ENCODE measurements at places on chromosomes 2 and 18.

- DNase-seq: no peak
Observed at GRCh38 chr2:195590861-195591205, 66.2 kb upstream of the SLC39A10 start.

- no peak for DNase-seq
Observed at GRCh38 chr2:77518311-77518710, 3.9 kb downstream of the LRRTM4 start.

DNA sequence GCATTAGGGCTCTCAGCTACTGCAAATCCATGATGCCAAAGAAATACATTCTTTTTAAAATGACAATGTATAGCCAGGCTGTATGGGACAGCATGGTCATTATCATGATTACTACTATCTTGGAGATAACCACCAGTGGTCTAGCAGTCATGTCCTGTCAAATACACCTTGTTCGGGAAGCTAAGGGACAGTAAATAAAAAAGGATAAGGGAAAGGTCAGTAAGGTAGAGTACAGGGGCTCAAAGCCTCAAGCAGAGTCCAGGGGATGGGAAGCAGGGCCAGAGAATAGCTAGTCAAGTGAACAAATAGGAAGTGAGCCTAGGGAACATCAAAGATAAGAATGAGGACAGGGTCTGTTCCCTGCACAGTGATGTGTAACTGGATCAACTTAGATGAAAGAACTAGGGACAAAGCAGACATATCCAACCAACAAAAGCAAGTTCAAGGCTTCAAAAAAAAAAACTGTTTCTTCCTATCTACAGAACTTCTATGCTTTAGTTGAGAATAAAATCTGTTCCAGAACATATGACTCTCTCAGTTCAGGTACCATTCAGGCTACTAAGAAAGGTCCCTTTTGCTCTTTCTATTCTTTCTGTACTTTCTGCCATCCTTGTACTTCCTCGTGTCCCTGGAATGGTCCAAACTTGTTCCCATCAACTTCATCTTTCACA, 62.9 kb upstream of the EHBP1 start:
- DNase-seq: no peak

- DNase-seq: no peak
Observed at GRCh38 chr18:70672581-70672980, 383.7 kb downstream of the SOCS6 start.

GRCh38 chr2:177611310-177611886, 218.8 kb downstream of the AGPS start:
- DNase-seq: no peak

DNA sequence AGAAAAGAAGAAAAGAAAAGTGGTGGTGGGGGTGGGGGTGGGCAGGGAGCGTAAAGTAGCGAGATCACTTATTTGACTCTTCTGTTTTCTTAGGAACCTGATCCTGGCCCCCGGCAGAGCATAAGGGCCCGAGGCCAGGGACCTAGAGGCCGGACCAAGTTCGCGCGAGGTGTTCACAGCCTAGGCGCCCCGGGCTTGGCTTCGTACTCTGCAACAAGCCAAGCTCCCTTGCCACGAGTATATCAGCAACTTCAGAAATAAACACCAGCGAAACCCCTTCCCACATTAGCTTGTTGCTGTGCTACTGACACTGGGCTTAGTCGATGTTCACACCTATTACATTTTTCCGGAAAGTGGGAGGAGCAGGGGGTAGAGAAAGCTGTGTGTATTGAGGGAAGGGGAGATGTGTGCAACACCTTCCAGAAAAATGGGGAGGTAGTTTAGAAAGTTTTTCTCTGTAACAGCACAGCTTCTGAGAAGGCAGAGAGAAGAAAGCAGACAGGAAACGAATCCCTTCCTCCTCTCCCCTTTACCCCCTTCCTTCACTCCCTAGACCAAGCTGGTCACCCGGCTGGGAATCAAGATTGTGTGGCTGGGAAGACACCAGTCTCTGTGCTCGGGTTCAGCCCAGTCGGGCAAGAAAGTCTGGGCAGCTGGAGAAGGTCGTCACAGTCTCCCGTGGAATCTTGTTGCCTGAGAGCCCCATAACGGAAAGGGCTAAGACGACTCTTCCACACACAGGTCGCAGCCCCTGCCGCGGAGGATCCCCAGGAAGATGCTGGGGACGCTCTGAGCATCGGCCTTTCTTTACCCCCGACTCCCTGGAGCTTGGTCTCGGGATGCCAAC, 12.0 kb upstream of the SATB2 start:
- no peak for DNase-seq

DNA sequence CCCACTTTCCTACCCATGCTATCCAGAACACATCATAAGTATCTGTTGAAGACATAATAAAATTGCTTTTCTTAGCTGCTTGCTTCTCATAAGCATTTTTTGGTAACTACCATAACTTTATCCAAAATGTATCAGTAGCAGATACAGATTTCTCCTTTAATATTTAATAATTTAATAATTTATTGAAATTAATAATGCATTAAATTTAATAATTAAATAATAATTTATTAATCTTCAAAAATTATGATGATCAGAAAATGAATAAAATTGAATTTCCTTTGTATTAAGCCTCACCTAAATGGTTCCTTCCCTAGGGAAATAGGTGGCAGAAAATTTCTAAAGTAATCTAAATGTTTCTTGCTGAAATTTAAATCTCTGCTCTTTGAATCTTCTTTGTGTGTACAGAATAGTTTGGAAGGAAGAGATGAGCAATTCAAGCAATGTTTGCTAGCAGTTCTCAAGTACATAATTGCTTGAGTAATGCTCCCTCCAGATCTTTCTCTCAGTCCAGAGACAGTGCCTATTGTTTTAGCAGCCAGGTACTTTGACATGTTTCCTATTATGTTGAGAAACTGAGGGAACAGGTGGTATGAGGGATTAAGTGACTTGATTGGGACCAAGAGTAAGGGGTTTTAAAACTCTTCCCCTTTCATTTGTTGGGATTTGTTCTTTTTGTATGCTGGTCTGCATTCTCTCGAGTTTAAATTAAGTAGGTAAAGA, 123.1 kb upstream of the CYP26B1 start:
- no peak for DNase-seq

DNA sequence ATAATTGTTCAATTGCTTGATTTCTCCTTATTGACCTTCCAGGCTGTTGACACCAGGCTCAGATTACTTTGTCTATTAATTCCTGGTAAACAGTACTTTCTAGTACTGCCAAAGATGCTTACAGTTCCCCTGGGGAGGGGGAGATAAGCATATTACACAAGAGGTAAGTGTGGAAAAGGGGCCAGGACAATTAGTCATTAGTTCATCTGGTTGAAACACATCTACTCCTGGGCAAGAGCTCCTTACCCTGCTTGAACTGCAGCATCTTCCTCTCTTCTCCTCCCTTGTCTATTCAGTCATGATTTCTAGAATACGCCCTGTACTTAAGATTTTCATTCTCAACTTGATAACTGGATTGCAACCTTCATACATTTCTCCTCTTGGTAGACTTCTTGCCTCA, 10.4 kb upstream of the SPATS2L start:
- DNase-seq: no peak

- no peak for DNase-seq
Observed at GRCh38 chr2:161420406-161421074, 4.4 kb downstream of the TBR1 start.

- no peak for DNase-seq
Observed at GRCh38 chr2:28294451-28294850, 98.2 kb upstream of the FOSL2 start.

GRCh38 chr2:223247136-223247535, 195.1 kb downstream of the KCNE4 start:
- no peak for DNase-seq

- no peak for DNase-seq
Observed at GRCh38 chr2:229363185-229363814, 92.2 kb upstream of the PID1 start.

- DNase-seq: peak; percentile 4
Observed at GRCh38 chr2:40451918-40452605, at the start of gene SLC8A1. Gene SLC8A1 (minus strand): TSS chr2:40452090.

- DNase-seq: no peak
Observed at GRCh38 chr2:52365946-52366345, 1334.0 kb upstream of the NRXN1 start.

- peak; percentile 52 for DNase-seq
Observed at GRCh38 chr18:51153659-51154371, 43.7 kb downstream of the MEX3C start.

GRCh38 chr18:60667016-60667415, 294.4 kb upstream of the MC4R start:
- DNase-seq: no peak

- DNase-seq: no peak
Observed at GRCh38 chr2:113342650-113343049, 63.9 kb upstream of the PAX8 start.

DNA sequence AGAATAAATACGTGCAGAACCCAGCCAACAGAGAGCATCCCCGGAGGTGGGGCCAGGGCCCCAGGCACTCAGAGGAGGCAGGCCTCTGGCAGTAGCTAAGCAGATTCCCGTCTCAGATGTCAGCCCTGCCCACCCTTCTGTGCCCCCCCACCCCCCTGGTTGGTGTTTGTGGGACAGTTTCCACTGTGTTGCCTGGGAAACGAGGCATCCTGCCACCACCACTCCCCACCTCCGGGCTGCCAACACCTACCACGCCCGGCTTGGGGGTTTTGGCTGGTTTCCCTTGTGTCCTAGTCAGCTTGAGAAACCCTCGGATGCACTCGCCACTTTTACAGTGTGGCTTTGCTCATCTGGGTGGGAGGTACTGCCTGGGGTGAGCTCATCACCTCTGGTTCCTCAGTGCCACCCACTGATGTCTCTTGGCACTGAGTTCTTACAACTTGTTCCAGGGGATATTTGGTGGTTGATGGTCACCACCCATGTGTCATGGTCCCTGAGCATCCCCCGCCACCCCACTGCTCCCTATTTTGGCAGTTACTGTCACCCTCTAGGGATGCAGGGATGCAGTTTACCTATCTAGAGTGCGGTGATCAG, 72.4 kb upstream of the YWHAQ start:
- peak; percentile 81 for DNase-seq

DNA sequence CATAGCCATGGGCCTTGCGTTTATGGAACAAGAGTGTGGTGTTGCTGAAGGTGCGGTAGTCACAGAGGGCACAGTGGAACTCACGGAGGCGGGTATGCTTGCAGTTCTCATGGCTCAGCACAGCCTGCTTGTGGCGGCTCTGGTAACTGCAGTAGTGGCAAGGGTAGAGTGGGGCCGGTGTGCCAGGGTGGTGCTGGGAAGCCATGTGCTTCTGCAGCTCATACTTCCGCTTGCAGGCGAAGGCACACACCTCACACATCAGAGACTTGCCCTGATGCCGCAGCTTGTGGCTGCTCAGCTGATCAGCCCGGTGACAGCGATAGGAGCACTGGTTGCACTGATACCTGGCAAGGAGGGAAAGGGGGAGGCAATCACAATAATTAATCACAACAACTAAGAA, 14.7 kb downstream of the ZNF142 start:
- DNase-seq: no peak

- no peak for DNase-seq
Observed at GRCh38 chr2:102592601-102593000, 26.8 kb upstream of the SLC9A2 start.

DNA sequence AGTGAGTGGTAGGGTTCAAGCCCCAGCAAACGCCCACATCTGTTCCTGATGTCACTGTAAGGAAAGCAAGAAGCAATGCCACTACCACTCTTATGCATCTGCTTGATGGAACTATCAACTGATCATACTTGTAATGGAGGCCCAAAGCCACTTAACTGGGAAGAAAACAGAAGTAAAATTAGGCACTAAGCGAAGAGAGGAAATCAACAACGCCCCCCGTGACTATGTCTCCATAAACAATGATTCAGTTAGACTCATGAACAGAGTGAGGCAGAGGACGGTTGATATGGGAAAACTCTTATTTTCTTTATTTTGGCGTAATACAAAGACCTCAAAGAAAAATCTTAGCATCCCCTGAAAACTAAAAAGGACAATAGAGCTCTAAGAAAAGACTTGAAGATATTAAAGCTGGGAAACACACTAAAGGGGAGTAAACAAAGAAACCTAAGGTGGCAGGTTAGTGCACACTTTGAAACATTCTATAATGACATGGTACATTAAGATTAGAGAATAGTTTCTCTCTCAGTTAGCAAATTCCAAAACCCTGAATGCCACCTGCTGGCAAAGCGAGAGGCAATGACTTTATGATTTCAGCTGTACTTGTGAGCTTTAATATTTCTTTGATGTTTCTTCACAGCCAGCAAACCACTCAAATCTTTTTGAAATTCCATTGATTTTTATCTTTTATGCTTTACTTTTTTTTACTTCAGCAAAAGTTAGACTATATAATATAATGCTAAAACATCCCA, 86.5 kb downstream of the LRP2 start:
- DNase-seq: no peak

- no peak for DNase-seq
Observed at GRCh38 chr2:14756981-14757657, 124.6 kb downstream of the LRATD1 start.

DNA sequence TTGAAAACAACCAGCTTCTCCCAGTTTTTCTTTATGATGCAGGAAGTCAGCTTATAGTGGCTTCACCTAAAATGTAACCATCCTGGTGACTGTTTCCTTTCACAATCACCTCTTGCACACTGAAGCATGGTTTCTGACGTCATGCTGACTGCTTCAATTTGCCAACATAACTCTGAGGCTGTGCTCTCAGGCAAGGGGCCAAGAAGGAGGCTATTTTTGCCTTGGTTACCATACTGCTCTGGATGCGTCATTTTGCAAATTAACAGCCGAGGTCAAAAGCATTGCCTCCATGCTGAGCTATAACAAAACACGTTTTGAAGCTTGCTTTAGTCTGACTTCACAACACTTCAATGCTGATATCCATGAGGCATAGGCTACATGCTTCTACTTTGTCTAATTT, 397.8 kb downstream of the METTL4 start:
- no peak for DNase-seq

GRCh38 chr18:57015451-57015850, 131.4 kb upstream of the BOD1L2 start:
- DNase-seq: no peak

DNA sequence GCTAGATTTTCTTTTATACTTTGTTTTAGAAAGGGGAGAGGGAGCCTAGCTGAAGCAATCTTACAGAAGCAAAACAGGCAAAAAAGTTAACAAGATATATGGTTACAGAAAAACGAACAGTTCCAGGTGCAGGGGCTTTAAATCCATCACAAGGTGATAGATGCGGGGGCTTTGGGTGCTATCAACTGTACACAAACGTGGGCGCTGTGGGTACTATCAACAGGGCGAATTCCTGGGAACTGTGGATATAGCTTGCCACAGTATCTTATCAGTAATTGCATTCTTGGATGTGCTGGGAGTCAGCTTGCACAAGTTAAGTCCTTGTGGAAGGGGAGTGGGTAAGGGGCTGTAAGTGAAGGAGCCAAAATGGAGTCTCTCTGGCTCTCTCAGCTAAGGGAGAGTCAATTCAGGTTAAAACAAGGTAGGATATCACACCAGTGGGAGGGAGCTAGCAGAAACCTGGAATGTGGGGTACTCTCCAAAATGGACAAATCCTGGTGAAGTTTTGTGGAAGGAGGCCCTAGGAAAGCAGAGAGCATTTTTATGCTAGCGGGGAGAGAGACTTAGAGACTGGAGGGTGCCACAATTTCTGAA, 325.8 kb upstream of the SPHKAP start:
- DNase-seq: no peak

DNA sequence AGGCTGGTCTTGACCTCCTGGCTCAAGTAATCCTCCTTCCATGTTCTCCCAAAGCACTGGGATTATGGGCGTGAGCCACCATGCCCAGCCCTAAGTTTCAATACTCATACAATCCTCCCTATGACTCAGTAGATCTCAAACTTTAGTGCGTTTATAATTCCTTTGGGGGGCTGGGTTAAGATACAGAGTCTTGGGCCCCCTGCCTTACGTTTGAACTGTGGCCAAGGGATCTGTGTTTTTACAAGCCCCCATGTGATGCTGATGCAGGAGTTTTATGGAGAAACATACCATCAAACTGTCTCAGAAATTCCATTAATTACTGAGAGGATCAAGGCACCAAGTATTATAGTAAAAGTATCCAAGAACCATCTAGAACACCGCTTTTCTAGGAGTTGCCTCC, 38.2 kb upstream of the FAM136A start:
- DNase-seq: no peak

Data from activated T-cell treated with anti-CD3 and anti-CD28 coated beads for 48 hours (primary cell).